Thyroid gland (tissue), 4 donors: ENCODE measurements at places on chromosomes 7 and 10. TPM values are rescaled to one million over a fixed set of nuclear protein-coding genes. Genes with fewer than 3 reads are reported as not detected.
A peak's percentile ranks its signal among the peaks of the same experiment; 100 is the strongest.

- DNase-seq, result no peak
Measured at GRCh38 chr7:138243430-138243829, 167.2 kb downstream of the AKR1D1 start.

GRCh38 chr10:78802866-78803265 lies 265.9 kb upstream of the ZMIZ1 start:
- DNase-seq, result no peak

GRCh38 chr7:36279200-36279925 lies 110.3 kb upstream of the ANLN start:
- no peak for DNase-seq

The EPO gene
- total RNA-seq, result not detected

The CPXM2 gene
- total RNA-seq, result 8.0 TPM

DNA sequence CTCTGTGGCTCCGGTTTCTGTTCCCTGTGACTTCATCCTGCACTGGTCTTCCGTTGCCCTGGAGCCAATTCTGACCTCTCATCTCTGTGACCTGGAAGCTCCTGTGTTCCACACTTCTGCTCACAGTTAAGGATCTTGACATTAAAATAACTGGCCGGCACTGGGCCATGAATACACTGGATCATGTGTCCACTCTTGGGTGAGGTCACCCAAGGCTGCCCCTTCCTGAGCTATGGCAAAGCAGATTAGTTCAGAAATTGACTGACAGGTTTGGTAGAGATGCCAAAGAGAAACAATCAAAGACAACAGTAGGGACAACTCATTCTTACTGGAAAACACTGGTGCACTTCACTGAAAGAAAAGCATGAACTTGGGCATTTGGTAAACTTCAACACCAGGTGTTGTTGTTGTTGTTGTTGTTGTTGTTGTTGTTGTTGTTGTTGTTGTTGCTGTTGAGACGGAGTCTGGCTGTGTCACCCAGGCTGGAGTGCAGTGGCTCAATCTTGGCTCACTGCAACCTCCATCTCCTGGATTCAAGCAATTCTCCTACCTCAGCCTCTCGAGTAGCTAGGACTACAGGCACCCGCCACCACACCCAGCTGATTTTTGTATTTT lies 36.7 kb upstream of the GRID1 start:
- peak; percentile 90 for DNase-seq

GRCh38 chr10:68342909-68343516 lies 10.3 kb upstream of the PBLD start:
- DNase-seq, result no peak

The APBB1IP gene
- total RNA-seq, result 2.5 TPM

DNA sequence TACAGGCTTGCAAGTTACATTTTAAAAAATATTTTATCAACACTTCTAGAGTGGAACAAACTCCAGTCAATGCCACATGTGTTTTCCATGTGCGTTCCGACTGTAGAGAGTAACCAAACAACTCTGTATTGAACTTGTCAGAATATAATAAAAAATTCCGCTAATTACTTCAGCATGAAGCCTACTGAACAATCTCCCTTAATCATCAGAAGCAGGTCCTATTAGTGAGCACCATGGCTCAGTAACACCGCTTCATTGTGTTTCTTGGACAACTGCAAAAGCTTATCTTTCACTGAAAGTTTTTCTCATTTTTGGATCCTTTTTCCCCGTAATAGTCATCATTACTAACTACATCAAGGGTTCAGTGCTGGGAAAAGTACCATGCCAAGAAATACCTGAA lies 117.0 kb downstream of the MKX start:
- DNase-seq, result no peak

DNA sequence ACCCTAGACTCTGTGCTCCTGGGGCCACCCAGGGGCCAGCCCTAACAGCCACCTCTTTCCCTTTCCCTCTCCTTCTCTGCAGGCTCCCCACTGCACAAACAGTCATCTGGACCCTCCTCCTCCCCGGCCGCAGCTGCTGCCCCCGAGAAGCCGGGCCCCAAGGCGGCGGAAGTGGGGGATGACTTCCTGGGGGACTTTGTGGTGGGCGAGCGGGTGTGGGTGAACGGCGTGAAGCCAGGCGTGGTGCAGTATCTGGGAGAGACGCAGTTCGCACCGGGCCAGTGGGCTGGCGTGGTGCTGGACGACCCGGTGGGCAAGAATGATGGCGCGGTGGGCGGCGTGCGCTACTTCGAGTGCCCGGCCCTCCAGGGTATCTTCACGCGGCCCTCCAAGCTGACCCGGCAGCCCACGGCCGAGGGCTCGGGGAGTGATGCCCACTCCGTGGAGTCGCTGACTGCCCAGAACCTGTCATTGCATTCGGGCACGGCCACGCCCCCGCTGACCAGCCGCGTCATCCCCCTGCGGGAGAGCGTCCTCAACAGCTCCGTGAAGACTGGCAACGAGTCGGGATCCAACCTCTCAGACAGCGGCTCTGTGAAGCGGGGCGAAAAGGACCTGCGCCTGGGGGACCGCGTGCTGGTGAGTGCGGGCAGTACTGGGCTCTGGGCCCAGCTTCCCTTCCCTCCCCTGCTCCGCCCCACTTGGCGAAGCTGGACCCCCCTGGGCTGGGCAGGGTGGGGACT lies 49.3 kb downstream of the CLIP2 start:
- no peak for DNase-seq

DNA sequence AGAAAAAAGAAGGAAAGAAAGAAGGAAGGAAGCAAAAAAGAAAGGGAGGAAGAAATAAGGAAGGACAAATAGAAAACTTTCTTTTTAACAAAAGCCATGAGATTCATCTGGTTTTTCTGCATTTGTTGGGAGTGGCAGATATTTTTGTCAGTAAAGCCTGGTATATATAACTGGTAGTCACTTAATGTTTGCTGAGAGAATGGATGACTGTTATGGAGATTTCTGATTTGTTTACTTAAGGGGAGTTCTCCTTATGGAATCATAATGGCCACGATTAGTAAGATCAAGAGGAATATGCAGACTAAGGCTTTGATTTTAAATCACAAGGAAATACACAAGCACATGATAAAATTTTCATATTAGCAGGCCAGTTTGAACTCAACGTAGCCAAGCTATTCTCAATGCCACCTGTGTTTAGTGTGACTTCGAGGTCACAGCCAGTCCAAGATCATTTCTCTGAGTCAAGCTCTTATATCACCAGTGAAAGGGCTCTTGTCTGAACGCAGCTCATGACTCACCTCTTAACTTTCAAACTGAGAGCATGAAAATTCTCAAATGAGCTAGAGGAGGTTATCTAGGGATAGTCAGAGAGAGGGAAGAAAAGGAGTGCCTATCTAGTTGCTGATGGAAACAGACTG lies 445.1 kb upstream of the ZMIZ1 start:
- DNase-seq, result peak; percentile 56

DNA sequence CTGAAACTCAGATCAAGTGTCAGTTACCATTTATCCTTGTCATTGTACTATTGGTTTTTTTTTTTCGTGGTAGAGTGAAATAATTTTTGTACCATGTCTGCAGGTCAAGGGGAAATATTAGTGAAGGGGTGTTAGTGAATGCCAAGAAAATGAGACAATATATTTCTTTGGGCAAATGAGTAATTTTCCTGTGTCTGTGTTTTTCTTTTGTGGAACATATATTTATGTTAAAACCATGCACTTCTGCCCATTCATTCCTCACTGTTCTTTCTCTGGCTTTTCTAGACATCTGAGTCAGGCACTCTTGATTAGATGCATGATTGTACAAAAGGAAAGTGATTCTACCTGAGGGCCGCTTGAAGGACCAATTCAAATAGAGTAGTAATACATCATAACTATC lies 161.6 kb downstream of the BICC1 start:
- no peak for DNase-seq

DNA sequence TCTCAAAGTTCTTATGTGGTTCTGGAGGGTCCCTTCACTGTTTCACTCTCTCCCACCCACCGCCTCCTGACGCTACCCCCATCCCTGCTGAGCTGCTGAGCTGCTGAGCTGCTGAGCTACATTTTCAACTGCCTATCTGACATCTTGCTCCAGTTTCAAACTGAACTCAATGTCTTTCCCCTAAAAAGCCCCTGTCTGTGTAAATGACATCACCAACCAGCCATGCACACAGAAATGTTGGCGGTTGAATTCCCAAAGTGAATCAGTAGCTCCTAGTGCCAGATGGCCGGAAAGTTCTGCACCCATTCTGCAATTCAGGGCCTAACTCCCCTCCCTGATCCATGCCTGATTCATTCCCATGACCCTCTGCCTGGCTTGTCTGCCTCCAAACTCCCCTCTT lies 71.2 kb downstream of the WNT2 start:
- DNase-seq, result no peak

DNA sequence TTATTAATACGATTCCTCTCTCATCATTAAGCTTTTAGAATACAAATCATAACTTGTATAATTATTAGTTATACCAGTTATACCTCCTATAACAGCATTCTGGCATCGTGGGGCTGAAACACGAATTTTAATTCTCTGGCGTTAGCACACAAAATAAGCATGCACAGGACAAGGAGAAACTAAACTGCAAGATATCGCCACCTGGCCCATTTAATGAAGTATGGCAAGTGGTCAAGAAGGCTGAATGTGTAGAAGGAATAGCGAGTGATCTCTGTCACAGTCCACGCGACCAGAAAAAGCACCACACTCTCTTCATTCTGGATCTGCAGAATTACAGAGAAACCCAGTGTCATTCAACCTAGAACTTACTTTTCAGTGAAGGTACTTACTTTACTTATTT lies 18.1 kb downstream of the HACD1 start:
- DNase-seq, result no peak

The ANXA8L1 gene
- not detected for total RNA-seq

DNA sequence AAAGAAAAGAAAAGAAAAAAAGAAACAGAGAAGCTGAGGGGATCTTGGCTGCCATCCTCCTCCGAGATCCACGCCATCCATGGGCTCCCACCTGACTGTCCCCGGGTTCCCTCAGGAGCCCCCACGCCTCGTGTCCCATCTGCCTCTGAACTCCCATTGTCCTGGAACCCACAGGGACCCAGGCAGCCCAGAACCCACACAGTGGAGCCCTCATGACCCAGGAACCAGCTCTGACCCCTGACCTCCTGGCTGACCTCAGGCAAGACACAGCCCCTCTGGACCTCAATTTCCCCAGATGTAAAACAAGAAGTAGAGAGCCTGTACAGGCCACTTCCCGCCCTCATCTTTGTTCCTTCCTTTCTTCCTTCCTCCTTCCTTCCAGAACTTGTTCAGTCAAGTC lies 40.4 kb downstream of the RASGEF1A start:
- DNase-seq, result no peak

DNA sequence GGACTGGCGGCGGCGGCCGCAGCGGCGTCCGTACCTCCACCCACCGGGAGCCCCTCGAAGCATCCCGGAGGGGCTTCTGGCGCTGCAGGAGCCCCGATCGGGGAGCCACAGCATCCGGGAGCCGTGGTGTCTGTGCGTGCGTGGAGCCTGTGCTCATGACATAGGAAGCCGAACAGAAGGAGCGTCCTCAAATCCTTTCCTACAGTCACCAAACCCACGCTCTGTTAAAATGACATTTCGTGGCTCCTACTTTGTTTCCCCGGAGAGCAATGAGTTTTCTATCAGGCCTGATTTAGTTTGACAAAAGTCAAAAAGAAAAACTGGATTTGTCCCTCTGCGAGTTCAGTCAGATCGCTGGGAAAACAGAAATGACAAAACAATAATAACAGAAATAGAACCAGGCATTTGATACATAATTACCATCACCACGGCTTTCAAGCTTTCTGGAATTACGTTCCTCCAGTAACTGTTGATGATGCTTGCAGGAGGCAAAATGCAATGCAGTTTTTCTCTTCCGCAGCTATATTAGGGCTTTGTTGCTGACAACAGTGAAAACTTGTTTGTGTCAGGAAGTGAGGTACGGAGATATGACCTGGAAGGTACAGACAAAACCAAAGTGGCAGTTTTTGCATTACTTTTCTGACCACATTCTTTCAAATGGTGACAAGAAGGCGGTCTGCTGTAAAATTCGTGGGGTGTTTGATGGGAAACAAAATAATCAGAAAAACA lies 219.3 kb upstream of the MKLN1 start:
- no peak for DNase-seq

The HABP2 gene
- total RNA-seq, result not detected

- no peak for DNase-seq
Measured at GRCh38 chr7:2928613-2929311, 84.7 kb upstream of the GNA12 start.

GRCh38 chr7:55188590-55189138 lies 169.8 kb downstream of the EGFR start:
- DNase-seq, result no peak

DNA sequence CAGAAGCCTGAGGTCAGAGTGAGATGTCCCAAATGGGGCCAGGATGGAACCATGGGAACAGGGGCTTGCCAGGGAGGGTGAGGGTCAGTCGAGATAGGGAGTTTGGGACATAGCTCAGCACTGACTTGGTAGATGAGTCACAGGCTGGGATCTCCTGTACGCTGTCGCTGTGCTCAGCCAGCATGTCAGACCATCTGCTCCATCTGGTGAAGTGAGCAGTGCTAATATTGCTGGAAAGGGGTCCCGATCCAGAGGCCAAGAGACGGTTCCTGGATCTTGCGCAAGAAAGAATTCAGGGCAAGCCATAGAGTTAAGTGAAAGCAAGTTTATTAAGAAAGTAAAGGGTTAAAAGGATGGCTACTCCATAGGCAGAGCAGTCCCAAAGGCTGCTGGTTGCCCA lies 505.6 kb downstream of the GALNT17 start:
- no peak for DNase-seq

GRCh38 chr10:31697271-31698180 lies 231.1 kb downstream of the ARHGAP12 start:
- DNase-seq, result peak; percentile 51

- no peak for DNase-seq
Measured at GRCh38 chr7:142587578-142588191, 161.6 kb upstream of the PRSS1 start.

- no peak for DNase-seq
Measured at GRCh38 chr10:86091216-86091615, 275.4 kb downstream of the GRID1 start.

DNA sequence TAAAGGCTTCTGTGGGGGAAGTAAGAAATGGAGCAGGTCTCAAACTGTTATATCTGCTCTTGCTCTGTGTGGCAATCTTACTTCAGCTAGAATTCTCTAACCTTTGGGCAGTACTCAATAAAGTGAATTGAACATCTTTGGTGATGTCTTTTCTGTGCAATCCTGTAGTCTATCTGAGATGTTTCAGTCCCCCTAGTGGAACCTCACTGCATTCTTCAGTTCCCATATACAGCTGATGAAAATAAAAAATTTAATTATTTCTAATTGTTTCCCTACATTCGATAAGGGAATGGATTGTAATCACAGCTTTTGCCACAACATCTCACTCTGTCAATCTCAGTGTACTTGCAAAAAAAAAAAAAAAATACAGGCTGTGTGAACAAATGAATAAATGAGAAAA lies 522.6 kb downstream of the DNAJB9 start:
- DNase-seq, result no peak
